ENCODE measurements at places on chromosomes 5 and 9.

- peak; percentile 53 for DNase-seq
Observed at GRCh38 chr5:81748556-81748955, 2.3 kb downstream of the SSBP2 start.

DNA sequence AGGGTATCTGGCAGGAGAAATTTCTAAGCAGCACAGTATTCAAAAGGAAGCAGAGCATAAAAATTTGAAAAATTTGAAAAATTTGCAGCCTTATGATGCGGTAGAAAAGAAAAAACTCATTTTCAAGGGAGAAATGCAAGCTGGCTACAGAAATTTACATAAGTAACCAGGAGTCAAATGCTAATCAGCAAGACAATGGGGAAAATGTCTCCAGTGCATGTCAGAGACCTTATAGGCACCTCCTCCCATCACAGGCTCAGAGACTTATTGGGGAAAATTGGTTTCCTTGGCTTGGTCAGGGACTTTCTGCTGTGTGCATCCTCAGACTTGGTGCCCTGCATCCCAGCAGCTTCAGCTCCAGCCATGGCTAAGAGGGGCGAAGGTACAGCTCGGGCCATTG, 35.8 kb downstream of the IZUMO3 start:
- no peak for DNase-seq

- peak; percentile 81 for DNase-seq
Observed at GRCh38 chr5:43073597-43074546, 33.8 kb upstream of the ANXA2R start.

DNA sequence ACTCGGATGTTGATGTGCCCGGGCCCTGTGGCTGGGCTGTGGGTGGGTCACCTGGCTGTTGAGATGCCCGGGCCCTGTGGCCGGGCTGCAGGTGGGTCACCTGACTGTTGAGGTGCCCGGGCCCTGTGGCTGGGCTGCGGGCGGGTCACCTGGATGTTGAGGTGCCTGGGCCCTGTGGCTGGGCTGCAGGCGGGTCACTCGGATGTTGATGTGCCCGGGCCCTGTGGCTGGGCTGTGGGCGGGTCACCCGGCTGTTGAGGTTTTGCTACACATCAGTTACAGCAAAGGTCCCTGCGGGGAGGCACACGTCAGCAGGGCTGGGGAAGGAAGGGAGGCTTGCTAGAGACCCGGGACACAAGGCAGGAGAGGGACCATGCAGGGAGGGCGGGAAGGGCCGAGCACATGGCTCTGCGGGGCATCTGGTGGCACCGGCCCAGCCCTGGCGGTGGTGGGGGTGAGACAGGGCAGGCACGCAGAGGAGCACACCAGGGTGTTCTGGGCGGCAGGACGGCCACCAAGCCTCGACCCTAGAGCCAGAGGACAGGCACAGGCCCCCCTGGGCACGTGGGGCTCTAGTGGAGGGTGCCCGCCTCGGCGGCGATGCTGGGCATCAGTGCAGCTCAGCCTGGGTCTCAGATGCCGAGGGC, 35.4 kb downstream of the PNPLA7 start:
- DNase-seq: no peak

DNA sequence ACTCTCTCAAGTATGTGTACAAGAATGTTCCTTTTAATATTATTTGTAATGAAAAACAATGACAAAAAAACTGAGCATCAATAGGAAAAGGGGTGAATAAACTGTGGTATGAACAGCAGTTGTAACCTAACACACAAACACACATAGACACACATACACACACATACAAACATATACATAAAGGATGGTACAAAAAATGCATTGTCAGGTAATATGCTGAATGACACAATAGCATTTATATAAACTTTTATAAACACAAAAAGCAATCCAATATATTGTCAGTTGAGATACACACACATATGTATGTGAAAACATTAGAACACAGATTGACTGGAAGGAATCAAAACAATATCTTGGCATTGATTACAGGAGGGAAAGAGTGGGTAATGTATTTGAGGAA, 227.0 kb upstream of the ISL1 start:
- no peak for DNase-seq

GRCh38 chr5:164115420-164115819, 610.0 kb downstream of the MAT2B start:
- no peak for DNase-seq

GRCh38 chr5:73306741-73307275, 133.8 kb downstream of the TMEM174 start:
- no peak for DNase-seq

DNA sequence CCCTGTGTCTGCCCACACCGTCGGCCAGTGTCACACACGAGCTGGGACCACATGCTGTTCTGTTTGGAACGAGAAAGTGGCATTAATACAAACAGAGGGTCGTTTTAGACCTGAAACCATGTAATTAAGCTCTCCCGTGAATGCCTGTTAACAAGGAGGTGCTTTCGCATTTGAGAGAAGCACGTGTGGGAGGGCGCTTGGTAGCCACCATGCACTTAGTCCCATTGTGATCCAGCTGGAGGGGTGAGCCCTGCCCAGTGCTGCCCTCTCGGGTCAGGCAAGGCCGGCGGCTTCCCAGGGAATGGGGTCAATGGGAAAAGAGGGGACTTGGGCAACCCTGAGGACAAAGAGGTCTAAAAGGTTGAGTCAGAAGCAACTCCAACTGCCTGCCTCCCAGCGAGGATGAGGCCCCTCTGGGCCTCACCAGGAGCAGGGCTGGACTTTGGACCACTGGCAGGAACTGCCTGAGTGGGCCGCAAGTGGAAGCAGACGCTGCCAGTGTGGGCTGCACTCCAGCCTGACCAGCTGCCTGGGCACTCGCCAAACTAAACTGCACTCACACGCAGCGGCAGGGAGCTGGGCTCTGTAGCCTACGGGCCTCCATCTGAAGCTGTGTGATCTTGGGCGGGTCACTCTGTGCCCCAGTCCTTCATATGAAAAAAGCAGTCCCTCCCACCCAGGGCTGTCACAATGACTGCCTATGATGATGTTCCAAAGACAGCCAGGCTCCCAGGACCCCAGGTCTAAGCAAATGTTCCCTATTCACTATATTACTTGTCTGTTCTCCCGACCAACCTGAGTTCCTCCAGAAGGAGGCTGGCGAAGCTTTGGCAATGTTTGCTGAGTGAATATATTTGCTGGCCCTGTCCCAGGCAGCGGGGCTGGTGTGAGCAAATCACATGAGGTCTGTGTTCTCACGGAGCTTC, 195.7 kb downstream of the CDK5RAP2 start:
- DNase-seq: no peak

DNA sequence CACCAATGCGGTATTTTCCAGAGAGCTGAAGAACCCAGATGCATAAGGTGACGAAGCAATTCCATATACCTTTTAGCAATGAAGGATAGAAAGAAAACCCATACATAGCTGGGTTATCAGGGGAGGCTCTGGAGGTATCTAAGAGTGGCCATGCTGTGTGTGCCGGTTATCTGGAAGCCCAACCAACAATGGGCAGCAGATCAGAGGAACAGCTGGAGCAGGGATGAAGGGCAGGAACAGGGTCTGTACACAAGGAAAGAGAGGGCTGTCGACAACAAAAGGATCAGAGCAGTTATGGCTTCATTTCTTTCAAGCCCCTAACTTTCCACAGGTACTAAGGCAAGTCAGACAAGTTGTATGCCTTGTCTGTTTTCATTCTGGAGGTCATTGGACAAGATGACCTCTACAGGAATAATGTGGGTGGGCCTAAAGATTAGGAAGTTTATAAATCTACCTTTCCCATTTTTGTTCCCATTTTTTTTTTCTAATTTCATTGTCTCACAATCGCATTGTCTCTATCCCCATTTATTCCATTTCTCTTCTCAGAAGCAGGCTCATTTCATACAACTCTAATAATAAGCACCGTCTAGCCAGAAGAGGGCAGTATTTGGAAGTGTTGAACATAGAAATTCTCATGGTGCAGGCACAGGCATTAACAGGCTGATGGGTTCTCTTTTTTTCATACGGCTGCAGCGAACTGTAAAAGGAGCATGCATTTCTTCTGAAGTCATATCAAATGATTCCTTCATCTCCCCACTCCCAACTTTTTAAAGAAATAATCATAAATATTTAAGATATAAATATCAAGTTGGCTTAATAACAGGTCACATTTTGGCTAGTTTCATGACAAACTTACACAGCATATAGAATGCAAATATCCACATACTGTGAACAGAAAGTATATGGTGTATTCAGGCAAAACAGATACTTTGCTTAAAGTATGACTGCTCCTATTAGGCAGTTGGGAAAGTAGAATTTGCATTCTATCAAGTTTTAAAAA, 63.5 kb downstream of the ZNF474 start:
- peak; percentile 88 for DNase-seq

- no peak for DNase-seq
Observed at GRCh38 chr5:73996151-73996755, 370.3 kb downstream of the ARHGEF28 start.

GRCh38 chr5:14032918-14033317, 88.4 kb upstream of the DNAH5 start:
- peak; percentile 41 for DNase-seq

Measured in hematopoietic multipotent progenitor cell treated with erythropoietin and hydrocortisone succinate and interleukin-3 and kit ligand, for 4 days (in vitro differentiated cells).